ENCODE measurements at places on chromosomes 16 and 17.
A peak's percentile ranks its signal among the peaks of the same experiment; 100 is the strongest.

GRCh38 chr16:81652798-81653505 lies 126.1 kb upstream of the PLCG2 start:
- no peak for DNase-seq

GRCh38 chr16:1769402-1770300 lies 1.7 kb downstream of the NME3 start:
- DNase-seq, result no peak

DNA sequence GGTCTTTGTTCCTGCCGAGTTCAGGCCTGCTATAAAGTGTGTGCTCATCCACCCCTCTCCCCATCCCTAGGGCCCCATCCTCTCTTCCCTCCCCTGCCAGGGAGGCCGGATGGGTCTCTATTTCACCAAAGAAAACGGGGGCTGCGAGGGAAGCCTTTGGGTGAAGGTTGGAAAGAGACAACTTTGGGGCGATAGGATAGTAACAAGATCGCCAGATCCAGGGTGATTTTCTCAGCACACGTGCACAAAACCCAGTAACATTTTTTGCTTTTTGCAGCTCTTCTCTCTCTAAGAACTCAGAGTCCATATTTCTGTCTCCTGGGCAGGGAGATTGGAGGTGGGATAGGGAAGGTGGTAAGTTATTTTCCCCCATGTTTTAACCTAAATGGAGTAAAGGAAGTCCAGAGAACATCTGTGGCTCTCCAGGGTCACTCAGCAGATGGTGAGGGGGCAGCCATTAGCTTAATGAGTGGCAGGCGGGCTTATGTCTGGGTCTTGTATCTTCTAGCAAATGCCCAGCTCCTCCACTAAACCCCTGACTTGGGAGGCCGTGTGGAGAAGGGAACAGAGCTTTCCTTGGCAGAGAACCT lies 6.9 kb downstream of the CCR7 start:
- no peak for DNase-seq

GRCh38 chr16:24540602-24541210 lies 1.3 kb downstream of the RBBP6 start:
- peak; percentile 76 for DNase-seq

- DNase-seq, result no peak
Observed at GRCh38 chr17:2815781-2816185, 19.5 kb downstream of the RAP1GAP2 start.

GRCh38 chr17:8966926-8967325 lies 1.4 kb upstream of the PIK3R5 start:
- no peak for DNase-seq

DNA sequence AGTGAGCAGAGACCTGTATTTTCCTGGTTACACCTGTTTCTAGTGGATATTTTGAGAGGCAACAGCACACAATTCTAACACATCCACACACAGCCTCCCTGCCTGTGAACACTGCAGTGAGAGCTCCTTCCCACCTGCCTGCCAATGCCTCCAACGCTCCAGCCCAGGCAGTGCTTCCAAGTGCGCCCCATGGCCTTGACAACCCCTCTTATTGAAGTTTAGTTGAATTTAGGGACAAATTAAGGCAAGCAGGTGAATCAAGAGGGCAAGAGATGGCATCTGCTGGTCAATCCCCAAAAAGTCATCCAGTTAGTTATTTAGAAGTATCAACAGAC lies 4.7 kb upstream of the MXRA7 start:
- DNase-seq, result no peak

- DNase-seq, result no peak
Observed at GRCh38 chr16:82892324-82892723, 265.6 kb downstream of the CDH13 start.

GRCh38 chr16:66580605-66581209 lies 1.4 kb downstream of the CMTM2 start:
- DNase-seq, result no peak

DNA sequence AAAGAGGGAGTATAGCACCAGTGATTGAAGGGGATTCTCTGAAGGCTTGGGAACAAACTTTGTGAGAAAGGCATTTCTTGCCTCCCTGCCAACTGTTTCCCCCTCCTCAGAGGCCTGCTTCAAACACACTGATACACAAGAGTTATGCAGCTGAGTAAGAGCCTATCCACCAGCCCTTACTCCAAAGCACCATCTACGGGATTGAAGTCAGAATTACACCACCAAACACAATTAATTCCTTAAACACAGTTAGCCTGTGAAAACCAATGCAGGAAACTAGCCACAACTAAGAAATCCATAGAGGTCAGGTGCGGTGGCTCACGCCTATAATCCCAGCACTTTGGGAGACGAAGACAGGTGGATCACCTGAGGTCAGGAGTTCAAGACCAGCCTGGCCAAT lies 138.3 kb downstream of the SHCBP1 start:
- DNase-seq, result peak; percentile 21

DNA sequence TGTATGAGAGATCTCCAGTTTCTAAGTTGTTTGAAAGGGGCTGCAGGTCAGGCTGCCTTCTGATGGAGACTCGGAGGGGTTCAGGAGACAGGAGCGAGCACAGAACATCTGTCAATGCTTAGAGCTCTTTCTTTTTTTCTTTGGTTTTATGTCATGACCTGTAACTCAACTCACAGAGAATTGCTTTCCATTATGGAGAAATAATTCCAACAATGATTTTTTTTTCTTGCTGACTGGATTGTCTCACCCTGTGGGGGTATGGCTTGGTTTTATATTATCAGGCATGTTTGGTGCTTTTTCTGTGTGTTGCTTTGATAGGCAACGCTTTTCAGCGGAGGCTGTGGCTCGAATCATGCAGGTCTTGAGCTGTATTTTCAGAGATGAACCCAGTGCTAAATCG lies 10.7 kb upstream of the KCNJ2 start:
- DNase-seq, result no peak

DNA sequence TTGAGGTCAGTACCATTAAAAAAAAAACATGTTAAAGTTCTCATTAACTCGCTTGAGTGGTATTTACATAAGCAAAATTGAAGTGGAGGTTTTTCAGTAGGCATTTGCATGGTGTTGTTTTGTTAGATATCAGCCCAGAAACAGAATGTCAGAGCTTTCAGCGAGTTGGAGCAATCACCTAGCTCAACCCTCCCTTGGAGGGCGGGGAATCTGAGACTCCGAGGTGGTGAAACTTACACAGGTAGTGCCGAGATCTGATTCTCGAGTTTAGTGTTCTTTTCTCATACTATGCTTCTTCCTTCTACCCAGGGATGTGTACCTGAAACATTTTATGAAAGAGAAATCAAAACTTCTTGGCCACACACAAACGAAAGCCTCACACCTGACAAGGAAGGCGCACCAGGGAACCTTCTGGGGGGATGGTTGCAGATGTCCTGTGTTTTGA lies 6.6 kb downstream of the SEC14L1 start:
- no peak for DNase-seq

DNA sequence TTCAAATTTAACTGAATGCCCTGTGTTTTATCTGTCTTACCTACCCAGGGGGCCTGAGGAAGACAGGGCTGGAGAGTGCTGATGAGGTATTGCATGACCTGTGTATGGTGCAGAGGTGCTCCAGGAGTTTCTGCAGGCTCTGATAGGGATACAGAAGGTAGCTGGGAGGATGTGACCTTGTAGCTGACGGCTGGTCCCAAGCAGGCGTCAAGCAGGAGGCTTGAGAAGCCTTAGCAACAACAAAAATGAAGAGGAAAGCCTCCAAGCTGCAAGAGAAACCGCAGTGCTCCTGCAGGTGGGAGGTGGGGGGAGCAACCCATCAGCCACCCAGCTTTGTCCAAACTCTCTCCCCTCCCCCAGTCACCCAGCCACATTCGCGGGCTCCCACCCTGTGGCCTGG lies 40.4 kb downstream of the LAT start:
- DNase-seq, result no peak
